ENCODE measurements at places on chromosomes 11 and 22. TPM values are rescaled to one million over a fixed set of nuclear protein-coding genes. Genes with fewer than 3 reads are reported as not detected.

MMP12 gene
- total RNA-seq: not detected

- DNase-seq: peak; percentile 49
Measured at GRCh38 chr11:1295591-1295990, 13.8 kb downstream of the TOLLIP start.

DNA sequence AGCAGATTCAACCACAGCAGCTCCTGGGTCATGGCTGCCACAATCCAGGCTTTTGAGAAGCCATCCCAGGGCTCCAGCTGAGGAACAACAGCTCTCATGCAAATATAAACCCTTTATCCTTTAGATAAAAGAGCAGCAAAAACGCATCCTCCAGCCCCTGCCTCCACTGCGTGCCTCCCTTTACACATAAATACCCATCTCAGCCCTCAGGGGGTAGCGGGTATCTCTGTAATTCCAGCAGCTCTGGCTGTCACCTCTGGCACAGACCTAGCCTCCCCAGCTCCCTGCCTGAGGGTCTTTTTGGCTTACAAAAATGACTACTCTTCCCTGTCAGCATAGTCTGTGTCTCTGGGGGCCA lies 21.6 kb downstream of the LMO1 start:
- no peak for DNase-seq

DNA sequence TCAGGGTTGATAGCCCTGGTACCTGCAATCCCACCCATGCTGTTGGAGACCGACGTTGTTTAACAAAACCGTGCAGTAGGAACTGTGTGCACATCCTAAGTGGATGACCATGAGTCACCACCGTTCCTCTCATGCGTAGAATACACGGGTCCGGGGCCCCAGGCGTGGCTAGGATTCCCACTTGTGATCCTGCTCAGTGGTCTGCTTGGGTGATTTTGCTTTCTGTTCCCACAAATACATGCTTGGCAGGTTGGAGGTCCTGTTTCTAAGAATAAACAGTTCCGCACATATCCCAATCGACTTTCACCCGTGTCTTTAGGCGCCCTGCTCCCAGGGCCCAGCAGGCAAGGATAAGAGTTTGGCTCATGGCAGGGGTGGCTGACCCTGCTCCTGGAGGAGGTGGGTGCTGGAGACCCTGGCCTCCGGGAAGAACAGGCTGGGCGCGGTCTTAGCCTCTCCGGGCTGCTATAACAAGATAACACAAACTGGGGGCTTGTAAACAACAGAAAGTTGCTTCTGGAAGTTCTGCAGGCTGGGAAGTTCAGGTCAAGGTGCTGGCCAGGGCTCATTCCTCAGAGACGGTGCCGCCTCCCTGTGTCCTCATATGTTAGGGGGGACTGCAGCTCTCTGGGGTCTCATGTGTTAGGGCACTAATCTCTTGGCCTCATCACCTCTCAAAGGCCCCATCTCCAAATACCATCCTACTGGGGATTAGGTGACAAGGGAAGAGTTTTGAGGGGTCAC lies 1028.3 kb downstream of the BRD1 start:
- DNase-seq: peak; percentile 28

POU2AF3 gene
- total RNA-seq: not detected

GRCh38 chr11:33996498-33997454 lies 54.8 kb upstream of the CAPRIN1 start:
- DNase-seq: peak; percentile 75

Data from activated naive CD4-positive, alpha-beta T cell treated with anti-CD3 and anti-CD28 coated beads, Interleukin-2, amount 50 U/mL, for 72 hours (primary cell).